Activated naive CD4-positive, alpha-beta T cell (primary cell): ENCODE measurements at places on chromosomes 7 and 10.

- DNase-seq: no peak
Measured at GRCh38 chr7:867406-868188, 8.8 kb upstream of the GET4 start.

GRCh38 chr7:104967088-104967487 is 46.9 kb upstream of the KMT2E start:
- DNase-seq: no peak

GRCh38 chr10:101939008-101939648 is 95.5 kb upstream of the KCNIP2 start:
- DNase-seq: no peak

DNA sequence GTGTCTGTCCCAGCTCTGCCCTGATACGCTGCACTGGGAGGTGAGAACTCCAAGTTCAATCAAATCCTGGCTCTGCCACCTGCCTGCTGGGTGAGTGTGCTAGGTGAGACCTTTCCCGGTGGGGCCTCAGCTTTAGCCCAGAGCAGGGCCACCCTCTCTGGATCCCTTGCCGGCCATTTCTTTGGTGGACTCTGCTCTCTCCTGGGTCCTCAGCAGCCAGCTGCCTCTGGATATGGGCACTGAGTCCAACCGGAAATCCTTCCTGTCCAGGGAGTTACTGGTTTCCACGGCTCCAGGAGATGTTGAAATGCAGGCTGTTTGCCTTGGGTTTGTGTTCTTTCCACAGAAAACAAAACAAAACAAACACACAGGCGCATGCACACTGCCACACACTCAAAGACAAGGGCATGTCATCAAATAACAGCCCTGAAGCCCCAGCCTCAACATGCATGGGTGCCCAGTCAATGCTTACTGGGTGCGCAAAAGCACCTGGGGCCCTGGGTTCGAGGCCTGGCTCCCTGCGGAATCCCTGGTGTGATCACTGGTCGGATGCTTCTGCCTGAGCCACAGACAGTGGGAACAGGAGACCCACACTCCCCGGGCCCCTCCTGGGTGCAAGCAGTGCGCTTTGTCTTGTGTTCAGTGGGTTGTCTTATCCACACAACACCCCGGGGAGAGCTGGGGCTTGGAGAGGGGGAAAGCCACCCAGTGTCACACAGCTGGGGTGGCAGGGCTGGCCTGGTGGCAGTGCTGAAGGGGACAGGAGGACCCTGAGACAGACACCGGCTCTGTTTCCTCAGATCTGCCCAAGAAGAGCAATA is 33.1 kb downstream of the PPIF start:
- DNase-seq: no peak

DNA sequence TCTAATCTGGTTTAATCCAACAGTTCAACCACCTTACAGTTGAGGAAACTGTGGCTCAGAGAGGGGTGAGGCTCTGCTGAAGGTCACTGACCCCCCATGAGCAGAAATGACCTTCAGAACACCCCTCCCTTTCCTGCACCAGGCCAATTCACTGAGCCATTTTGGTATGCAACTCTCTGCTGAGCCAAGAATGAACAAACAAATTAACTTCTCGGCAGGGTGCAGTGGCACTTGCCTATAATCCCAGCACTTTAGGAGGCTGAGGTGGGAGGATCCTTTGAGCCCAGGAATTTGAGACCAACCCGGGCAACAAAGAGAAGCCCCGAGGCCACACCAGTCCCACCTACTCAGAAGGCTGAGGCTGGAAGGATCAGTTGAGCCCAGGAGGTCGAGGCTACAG is 29.8 kb downstream of the PDGFA start:
- no peak for DNase-seq
